Activated CD4-positive, alpha-beta memory T cell treated with anti-CD3 and anti-CD28 coated beads, Interleukin-2, amount 10 ng/mL, durations not matched to agents 7 days and 5 days (primary cell): ENCODE measurements at places on chromosomes 16 and 17. TPM values are rescaled to one million over a fixed set of nuclear protein-coding genes. Genes with fewer than 3 reads are reported as not detected.

DNA sequence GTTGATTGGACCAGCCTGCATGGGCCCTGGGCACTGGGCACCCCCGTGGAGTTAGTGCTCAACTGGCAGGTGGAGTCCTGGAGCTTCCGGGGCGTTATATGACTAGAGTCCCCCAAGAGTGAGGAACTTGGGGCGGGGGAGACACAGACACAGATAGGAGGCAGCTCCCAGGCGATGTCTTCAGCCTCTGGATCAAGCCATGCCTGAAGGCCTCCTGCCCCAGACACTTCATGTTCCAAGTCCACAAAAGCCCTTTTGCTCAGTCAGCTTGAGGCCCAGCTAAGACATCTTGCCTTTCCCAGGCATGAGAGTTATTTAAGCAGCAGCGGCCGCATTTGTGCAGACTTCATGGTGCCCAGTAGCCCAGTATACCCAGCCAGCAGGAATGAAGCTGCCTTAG is 136.6 kb upstream of the CIBAR2 start:
- no peak for DNase-seq

Gene OR1F1
- total RNA-seq, result not detected

GRCh38 chr17:33948309-33948708 is 306.8 kb upstream of the CCL2 start:
- no peak for DNase-seq

DNA sequence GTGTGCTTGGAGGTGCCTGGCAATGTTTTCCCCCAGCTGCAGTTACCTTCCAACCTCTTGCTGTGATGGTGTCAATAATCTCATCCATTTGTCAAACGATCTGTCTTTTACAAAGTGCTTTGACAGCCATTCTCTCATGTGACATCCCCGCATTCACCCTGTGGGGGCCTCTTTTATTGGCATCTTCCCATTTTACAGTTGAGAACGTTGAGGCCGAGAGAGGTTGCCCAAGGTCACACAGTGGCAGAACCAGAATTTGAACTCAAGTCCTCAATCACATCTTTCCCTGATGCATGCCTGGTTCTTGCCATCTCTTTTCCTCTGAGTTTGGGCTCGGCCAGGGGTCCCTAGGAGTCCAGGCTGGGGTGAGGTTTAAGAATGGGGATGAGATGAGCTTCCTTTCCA is 1.5 kb downstream of the TAOK2 start:
- DNase-seq, result no peak

GRCh38 chr17:33529816-33530215 is 236.7 kb upstream of the ASIC2 start:
- DNase-seq, result no peak

Gene EFNB3
- total RNA-seq, result not detected

GRCh38 chr17:42311240-42312034 is 23.1 kb downstream of the STAT5A start:
- no peak for DNase-seq

- DNase-seq, result no peak
Measured at GRCh38 chr16:10077861-10078260, 104.4 kb downstream of the GRIN2A start.

DNA sequence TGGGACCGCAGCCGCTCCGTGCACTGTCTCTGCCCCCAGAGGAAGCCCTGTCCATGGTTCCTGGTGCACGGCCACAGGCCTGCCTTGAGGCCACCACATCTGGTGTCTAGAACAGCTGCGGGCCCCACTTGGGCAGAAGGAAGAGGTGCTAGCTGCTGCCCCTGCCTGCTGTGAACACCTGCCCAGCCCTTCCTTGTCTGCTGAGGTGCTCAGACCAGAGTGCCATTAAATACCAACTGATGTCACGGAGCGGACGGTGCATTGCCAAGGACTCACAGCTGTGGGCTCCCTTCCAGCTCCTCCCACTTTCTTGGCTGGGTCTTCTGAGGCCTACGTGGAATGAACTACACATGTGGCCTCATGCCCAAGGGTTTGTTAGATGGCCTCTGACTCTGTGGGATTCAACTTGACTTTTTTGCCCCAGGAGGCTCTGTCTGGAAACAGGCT is 146.1 kb downstream of the RAB11FIP4 start:
- no peak for DNase-seq

Gene EPN3
- total RNA-seq, result not detected

Gene CCDC200
- not detected for total RNA-seq

GRCh38 chr17:47145351-47145750 is 43.7 kb downstream of the CDC27 start:
- no peak for DNase-seq

Gene PRR11
- total RNA-seq, result 68.2 TPM

- DNase-seq, result no peak
Measured at GRCh38 chr17:57021226-57021940, 43.5 kb downstream of the SCPEP1 start.

Gene AIPL1
- total RNA-seq, result not detected

- DNase-seq, result no peak
Measured at GRCh38 chr16:2372684-2373083, 32.2 kb upstream of the ABCA3 start.

DNA sequence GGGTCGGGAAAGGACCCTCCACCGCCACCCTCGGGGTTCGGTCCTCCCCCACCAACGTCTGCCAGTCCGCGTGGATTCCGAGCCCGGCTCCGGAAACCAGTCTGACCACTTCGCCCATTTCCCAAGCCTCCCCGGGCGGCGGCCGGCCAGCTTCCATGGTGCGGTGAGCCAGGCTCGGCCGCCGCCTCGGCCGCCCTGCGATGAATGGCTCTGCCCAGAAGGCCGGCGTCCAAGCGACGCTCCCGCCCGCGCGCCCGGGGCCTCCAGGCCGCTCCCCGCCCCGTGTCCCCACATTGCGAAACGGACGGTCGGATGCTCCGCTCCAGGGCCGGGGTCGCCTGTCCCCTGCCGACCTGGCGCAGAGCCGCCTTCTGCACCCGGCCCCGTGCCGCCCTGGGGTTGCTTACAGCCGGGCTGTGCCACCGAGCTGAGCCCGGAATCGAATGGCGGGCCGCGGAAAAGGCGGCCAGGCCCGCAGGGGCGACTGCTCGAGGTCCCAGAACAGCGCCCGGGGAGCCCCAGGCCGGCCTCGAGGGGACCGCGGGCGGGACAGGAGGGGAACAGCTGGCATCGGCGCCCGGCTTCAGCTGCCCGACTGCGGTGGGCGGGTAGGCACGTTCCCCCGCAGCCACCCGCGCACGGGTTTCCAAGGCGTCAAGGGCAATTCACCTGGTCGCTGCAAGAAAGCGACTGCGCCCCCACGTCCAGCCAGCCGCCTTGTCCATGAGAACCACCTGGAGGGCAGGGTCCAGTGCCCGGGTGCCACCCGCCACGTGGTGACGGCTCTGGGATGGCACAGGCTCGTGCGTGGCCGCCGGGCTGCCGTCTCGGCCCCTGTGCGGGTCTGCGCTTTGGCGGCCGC is 18.3 kb upstream of the CBX8 start:
- DNase-seq, result no peak

- no peak for DNase-seq
Measured at GRCh38 chr17:36188891-36189306, 7.7 kb downstream of the CCL3L1 start.

Gene CTRB2
- not detected for total RNA-seq

Gene SDR42E2
- total RNA-seq, result not detected

DNA sequence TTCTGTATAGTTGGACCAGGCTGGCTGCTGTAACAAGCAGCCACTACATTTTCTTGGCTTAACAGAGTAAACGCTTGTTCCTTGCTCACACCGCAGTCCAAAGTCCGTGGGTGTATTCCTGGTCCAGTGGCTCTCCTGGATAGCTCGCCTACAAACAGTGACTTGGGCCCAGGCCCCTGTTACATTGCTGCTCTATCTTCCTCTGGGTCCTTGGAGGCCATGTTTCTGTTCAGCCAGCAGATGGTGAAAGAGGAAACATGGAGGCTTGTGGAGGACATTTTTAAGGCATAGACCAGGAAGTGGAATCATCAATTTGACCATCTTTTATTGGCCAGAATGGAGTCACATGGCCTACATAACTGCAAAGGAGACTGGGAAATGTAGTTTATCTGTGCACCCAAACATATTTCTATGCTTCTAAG is 55.1 kb downstream of the ATP2C2 start:
- no peak for DNase-seq

- DNase-seq, result no peak
Measured at GRCh38 chr17:81150377-81151077, 14.8 kb upstream of the PVALEF start.

DNA sequence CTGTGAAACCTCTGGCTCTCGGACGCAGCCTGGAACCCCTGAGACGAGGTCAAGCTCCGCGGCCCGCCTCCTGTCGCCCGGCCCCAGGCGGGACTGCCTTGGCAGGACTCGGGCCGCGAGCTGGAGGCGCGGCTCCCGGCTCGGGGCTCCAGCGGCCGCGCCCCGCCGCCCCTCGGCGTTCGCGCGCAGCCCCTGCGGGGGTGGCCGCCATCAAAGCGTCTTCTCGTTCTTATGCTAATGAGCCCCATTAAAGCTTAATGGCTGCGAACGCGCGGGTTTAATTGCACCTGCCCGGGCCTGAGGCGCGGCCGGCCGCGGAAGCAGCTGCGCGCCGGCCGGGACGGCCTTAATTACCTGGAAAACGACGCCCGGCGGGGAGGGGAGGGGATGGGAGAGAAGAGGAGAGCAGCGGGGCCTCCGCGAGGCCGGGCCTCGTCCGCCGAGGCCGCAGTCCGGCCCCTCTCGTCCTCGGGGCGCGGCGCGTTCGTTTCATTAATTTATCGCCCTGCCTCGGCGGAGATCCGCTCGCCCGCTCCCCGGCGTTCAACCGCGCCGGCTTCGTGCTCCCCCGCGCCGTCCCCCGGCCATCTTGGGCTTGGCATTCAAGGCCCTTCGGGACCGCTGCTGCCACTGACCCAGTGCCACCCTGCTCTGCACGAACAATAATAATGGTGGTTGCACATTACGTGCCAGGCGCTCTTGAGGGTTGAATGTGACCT is 19.2 kb downstream of the RAI1 start:
- DNase-seq, result no peak

Gene ST6GALNAC1
- 3.1 TPM for total RNA-seq
